Fibroblast of skin of scalp (primary cell): ENCODE measurements at places on chromosomes 2 and 18.

- no peak for DNase-seq
Observed at GRCh38 chr18:54672846-54673475, 81.9 kb downstream of the DYNAP start.

DNA sequence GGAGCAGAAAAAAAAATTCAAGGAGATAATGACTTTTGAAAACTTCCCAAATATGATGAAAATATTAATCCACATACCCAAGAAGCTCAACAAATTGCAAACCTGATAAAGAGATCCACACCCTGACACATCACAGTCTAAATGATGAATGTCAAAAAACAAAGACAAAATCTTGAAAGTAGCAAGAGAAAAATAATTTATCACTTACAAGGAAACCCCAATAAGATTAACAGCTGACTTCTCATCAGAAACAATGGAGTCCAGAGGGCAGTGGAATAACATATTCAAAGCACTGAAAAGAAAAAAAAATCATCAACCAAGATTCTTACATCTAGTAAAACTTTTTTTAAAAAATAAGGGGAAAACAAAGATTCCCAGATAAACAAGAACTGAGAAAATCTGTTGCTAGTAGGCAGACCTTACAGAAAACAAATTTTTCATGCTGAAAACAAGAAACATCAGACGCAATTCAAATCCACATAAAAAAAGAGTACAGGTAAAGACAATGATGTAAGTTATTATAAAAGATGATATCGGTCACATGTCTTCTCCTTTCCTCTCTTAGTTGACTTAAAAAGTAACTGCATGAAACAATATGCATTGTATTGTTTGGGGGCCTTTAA is 21.3 kb downstream of the SLC66A2 start:
- no peak for DNase-seq

GRCh38 chr2:208546107-208546506 is 139.5 kb downstream of the PTH2R start:
- no peak for DNase-seq

GRCh38 chr2:144190908-144191605 is 328.9 kb downstream of the ZEB2 start:
- DNase-seq: no peak

DNA sequence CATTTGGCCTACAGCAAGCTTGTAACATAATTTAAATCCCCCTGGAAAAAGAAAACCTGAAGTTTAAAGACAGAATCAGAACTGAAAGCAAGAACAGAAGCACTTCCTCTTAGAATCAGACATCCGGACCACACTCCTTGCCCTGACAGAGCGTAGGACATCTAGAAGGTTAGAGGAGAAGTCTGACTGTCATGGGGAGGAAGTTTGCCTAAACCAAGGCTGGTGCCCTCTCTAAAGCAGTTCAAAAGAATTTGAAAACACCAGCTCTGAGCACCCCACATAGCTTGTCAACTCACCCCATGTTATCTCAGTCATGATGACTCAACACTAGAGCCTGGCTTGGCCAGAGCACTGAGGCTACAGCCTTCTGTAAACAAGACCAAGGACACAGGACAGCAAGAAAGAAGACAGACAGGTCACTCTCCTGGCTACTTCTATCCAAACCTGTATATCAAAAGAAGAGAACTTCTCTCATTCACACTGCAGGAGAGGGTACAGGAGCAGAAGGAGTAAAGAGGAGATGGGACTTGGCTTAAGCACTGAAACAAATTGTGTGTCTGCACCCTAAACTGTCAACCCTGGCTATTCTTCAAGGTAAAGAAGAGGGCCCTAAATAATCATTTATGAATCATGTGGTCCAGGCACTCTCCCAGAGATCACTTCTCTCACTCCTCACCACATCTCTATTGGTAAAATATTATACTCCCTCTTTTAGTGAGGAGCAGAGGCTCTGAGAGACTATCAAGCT is 198.6 kb downstream of the MEMO1 start:
- no peak for DNase-seq
